Karpas-422 (cell line): ENCODE measurements at places on chromosomes 11 and 22.

GRCh38 chr11:60763692-60764369, 7.2 kb downstream of the MS4A15 start:
- DNase-seq, result no peak

DNA sequence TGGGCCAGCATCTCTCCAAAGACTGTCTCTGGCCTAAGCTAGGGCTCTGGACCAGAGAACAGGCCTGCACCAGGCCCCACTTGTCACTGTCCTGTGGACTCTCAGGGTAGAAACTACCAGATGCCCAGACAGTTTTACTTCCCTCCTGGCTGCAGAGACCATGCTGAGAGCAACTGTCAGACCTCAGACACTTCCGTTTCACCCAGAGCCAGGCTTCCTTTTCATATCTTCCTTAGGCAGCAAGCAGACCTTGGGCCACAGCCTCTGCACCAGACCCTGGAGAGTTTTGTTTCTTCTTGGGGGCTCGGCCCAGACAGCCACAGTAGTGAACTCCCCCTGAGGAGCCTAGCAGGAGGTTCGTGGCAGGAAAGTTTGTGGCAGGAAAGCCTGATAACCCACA, 12.1 kb upstream of the FCHSD2 start:
- peak; percentile 91 for DNase-seq

GRCh38 chr11:17743808-17744119, 9.2 kb downstream of the KCNC1 start:
- DNase-seq, result no peak

- peak; percentile 98 for DNase-seq
These were observed 78.4 kb upstream of the TP53I11 start for GRCh38 chr11:45028911-45029682.

DNA sequence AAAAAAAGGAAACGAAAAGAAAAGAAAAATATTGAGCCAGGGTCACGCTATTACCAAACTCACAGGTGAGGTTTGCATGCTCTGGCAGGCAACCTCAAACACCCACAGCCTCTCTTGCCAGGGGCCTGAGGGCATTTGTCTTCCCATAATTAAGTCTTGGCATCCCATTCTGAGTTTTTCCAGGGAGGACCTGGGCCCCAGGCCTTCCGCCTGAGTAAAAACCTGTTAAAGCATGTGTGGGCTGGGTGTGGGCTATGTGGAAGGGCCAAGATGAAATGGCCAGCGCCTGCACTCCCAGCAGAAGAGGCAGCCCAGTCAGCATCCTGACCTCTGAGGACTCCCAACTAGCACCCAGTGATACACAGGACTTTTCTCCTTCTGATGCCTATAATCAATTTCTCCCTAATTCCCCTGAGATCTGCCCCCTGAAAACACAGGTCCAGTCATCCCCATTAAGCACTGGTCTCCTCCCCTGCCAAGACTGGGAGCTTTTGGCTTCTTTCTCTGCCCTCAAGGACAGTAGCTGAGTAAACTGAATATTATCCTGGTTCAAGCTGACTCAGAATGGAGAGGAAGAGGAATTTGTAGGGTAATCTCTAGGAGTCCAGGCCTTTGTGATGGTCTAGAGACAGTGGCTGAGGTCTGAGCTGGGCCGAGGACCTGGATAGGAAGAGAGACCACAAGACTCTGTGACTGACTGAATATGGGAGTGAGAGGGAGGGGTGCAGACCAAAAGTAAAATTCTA, 35.6 kb upstream of the ACER3 start:
- no peak for DNase-seq

- DNase-seq, result no peak
These were observed at the start of gene MAJIN for GRCh38 chr11:64971421-64972233. TSS of gene MAJIN (minus strand) at chr11:64972108. CDS start at chr11:64959405, 12,703 bp downstream.

DNA sequence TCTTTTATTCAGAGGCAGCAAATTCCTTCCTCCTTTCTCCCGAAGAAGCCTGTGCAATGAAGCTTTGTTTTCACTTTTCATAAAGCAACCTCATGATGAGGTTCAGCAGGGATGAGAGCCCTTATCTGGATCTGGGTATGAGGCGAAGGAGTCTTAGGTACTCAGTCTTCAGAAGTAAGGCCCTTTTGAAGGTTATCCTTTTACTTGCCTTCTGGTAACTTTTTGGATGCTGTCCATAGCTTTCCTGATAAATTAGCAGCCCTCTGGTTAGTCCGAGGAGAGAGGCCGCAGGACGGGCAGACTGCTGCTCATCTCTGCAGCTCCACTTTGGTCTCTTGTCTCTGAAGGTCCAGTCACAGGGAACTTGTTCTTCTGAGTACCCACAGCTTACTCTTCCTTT, 1.1 kb downstream of the TRIM22 start:
- DNase-seq, result peak; percentile 69

GRCh38 chr11:108199446-108200321, 22.8 kb downstream of the NPAT start:
- DNase-seq, result no peak

- DNase-seq, result peak; percentile 85
These were observed 49.4 kb downstream of the ELFN2 start for GRCh38 chr22:37377927-37378326.

DNA sequence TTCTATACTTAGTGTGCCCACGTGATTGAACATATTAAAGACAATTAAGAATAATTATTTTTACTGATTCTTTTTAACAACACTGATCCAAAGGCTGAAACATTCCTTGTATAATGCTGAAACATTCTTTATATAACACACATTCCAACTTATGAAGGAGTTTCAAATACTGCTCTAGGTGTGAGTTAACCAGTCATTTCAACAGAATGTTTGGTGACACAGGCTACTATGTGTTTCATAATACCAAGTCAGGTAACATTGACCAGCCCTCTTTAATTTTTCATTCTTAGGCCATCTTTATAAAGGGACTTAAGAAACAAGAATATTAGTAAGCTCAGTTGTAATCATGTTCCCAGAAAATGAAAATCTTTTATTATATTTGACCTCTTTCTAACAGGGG, 136.6 kb downstream of the ELP4 start:
- no peak for DNase-seq

DNA sequence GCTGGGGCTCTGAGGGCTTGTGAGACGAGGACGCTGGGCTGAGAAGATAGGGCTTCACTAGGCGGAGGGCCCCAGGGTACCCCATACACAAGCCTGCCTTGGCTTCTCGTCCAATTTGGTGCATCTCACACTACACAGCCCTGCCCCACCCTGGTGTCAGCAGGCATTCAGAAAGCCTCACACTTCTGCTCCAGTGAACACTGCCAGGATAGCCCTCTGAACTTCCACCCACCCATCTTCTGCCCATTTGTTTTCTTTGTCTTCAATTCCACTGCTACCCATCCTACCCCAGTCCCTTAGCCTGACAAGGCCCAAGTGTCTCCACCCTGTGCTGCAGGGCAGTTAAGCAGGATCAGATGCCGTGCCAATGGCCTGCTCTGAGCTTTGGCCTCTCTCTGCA, 1.9 kb upstream of the BUD13 start:
- DNase-seq, result no peak

GRCh38 chr11:127564810-127565209, 564.2 kb upstream of the KIRREL3 start:
- no peak for DNase-seq

GRCh38 chr11:65307298-65308229, 7.1 kb upstream of the CDC42EP2 start:
- DNase-seq, result no peak

GRCh38 chr11:129976328-129976727, 26.3 kb downstream of the PRDM10 start:
- no peak for DNase-seq

- DNase-seq, result no peak
These were observed 1404.2 kb downstream of the BRD1 start for GRCh38 chr22:48423481-48423911.

- DNase-seq, result no peak
These were observed 992.5 kb downstream of the OPCML start for GRCh38 chr11:132539590-132540368.

- DNase-seq, result no peak
These were observed 119.0 kb downstream of the CADM1 start for GRCh38 chr11:115385226-115385625.

DNA sequence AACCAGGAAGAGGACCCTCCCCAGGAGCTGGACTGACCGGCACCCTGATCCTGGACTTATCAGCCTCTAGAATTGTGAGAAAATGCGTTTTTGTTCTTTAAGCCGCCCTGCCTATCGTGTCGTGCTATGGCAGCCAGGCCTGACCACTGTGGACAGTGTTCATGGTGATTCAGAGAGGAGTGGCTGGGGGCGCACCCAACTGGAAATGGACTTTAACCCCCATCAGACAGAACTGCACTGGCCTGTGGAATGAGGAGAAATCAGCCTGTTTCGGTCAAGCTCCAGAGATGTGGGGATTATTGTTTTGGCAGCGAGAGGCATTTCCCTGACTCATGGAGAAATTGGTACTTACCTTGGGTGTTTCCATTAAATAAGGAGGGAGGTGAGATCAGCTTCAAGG, 1437.8 kb downstream of the BRD1 start:
- no peak for DNase-seq

GRCh38 chr22:44928711-44929358, 81.0 kb downstream of the PHF21B start:
- no peak for DNase-seq

DNA sequence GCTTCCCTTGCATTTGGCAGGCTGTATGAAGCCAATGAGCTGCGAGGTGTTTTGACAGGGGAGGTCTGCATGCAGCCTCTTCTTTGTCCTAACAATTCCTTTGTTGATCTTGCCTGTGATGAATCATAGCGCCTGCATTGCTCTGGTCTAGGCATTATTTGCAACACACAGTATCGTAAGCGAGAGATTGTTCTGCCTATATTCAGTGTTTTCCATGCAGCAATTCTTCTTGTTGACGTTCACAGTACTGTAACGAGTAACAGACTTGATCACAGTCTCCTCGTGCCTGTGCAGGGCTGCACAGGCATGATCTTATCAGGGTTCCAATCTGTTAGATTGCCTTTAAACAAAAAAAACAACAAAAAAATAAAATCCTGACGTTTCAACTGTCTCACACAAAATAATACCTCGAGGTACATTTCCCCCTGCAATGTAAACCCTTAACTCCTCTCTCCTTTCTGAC, 13.9 kb upstream of the ADSL start:
- DNase-seq, result no peak

DNA sequence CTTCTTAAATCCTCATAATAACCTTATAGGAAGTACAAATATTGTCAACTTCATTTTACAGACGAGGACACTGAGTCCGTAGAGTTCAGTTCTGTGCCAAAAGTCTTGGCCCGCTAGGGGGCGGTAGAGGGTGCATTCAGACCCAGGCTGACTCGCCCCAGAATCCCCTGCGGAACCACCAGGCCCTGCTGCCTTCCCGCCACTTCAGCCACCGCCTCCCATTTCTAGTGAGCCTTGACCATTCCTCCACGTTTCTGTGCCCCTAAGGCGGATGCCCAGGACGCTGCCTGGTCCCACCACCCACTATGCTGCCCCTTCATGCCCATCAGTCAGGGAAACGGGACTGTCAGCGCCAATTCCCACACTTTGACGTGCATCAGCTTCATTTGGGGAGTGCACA, 19.1 kb downstream of the SYT13 start:
- peak; percentile 88 for DNase-seq

DNA sequence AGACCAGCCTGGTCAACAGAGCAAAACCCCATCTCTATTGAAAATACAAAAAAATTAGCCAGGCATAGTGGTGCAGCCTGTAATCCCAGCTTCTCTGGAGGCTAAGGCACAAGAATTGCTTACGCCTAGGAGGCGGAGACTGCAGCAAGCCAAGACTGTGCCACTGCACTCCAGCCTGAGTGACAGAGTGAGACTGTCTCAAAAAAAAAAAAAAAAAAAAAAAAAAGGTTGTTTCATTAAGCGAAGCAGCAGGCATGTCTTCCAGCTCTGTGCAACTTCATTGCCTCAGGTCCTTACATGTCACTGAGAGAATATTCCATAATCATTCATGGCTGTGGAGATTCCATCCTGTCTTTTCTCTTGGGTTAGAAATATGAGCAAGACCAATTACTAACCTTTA, 16.9 kb downstream of the GAB2 start:
- DNase-seq, result no peak

DNA sequence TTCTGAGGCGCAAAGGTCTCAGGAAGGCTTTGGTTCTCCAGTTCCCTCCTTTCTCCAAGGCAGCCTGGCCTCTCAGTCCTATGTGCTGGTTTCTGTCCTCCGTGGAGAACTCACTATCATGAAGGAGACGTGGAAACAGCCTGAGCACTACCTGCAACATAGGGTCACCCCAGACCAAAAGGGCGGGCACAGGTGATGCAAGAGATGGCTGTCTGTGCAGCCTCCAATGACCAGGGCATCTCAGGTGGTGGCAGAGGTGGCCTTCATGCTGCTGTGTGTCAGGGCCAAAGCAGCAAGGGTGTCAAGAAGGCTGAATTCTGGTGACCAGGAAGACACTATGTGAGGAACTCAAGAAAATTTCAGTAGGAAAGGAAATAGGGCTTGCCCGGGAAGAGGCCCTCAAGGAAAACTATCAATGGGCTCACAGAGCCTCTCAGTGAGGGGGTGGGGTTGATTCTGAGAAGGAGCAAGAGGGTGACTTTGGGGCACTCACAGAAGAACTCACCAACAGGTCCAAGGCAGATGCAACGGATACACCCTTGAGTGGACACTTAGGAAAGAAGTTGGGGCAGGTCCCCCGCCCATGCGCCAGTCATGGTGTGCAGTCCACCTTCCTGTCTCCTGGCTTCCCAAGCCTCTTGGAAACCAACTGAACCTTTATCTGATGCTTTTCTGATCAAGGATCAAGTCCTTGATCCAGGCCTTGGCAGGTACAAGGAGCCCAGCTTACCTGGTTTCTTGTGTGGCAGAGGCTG, 212.3 kb upstream of the B3GAT1 start:
- DNase-seq, result no peak

GRCh38 chr11:10522921-10523320, 18.1 kb downstream of the RNF141 start:
- DNase-seq, result no peak

DNA sequence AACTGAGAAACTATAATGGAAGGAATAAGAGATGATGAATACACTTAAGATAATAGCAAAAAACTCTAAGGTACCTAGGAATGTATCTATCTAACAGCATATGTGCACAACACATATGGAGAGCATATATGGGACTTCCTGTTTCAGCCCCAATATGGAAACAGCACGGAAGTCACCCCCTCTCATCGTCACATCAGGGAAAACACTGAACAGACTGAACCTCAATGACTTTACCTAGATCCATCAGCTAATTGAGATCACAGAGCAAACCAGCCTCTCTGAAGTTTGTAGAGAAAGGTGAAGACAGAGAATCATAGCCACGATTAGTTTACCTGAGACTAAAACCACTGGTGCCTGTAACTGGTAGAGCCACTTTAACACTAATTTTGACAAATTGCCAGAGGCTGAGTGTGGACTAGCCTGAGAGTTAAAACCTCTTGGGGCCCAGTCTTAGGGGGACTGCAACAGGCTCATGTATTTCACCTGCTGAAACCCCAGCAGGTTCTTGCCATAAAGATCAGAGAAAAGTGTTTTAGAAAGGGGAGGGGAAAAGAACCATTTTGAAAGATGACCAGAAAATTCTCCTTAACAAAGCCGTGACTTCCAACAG, 722.6 kb downstream of the TBC1D22A start:
- no peak for DNase-seq

GRCh38 chr11:110071197-110071596, 22.0 kb upstream of the ZC3H12C start:
- DNase-seq, result no peak

- peak; percentile 86 for DNase-seq
These were observed at the start of gene GRK2 for GRCh38 chr11:67266449-67267187. TSS of gene GRK2 (plus strand) at chr11:67266473. CDS start at chr11:67266700, 227 bp downstream.
